ENCODE measurements at places on chromosomes 7 and 10.

GRCh38 chr10:98090822-98091221 is 43.6 kb upstream of the R3HCC1L start:
- DNase-seq = no peak

- DNase-seq = no peak
Observed at GRCh38 chr7:76369018-76369417, 10.2 kb upstream of the YWHAG start.

DNA sequence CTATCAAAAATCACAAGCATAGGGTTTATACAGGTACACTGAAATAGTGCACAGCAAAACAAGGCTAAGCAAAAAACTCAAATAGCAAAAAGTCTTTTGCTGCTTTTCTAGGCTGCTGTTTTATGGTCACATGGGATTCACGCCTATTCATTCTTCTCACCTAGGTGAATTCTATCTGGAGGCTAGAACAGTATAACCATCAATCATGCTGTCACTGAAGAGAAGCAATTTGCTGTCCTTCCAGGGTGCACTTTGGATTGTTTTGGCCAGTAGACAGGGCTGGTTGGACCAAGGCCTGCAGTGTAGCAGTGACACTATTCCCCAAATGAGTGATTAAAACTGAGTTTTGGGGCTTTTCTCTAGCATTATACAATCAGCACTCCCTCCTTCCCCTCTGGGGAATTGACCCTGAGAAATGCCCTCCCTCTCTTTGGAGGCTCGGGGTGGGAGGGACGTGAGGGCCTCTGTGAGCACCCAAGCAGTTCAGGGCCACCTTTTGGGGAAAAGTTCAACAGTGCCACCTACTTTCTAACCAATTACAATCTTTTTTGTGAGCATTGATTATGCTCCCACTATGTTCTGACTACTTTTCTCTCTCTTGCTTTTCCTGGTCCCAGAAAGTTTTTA is 16.2 kb upstream of the SND1 start:
- no peak for DNase-seq

DNA sequence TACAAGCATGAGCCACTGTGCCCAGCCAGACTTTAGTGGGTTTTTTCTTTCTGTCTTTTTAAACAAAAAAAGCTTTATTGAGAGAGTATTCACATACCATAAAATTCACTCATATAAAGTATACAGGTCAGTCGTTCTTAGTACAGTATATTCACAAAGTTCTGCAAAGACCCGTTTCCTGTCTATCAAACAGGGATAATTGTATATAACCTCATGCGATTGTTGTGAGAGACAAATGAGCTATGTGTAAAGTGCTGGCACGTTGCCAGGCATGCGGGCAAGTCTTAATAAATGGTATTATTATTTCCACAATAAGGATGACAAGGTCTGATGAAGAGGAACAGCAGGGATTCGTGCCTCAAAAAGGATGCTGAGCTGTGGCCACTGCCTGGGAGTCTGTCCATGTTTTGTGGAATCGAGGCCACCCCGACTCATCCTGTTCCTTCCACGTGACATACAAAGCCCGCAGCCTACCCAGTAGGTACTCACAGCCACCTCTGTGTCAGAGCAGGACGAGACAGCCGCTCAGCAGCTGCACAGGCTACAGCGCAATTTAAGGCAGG is 51.6 kb downstream of the SMKR1 start:
- DNase-seq = peak; percentile 12

GRCh38 chr7:92602352-92603088 is 12.3 kb upstream of the FAM133B start:
- no peak for DNase-seq

GRCh38 chr7:134780166-134780828 is 863 bp downstream of the CALD1 start:
- no peak for DNase-seq

- DNase-seq = peak; percentile 77
Observed at GRCh38 chr7:5421714-5422395, 1.8 kb downstream of the TNRC18 start.

- DNase-seq = no peak
Observed at GRCh38 chr7:112067632-112068540, 138.3 kb downstream of the DOCK4 start.

GRCh38 chr10:114453576-114453975 is 49.3 kb upstream of the AFAP1L2 start:
- DNase-seq = no peak

DNA sequence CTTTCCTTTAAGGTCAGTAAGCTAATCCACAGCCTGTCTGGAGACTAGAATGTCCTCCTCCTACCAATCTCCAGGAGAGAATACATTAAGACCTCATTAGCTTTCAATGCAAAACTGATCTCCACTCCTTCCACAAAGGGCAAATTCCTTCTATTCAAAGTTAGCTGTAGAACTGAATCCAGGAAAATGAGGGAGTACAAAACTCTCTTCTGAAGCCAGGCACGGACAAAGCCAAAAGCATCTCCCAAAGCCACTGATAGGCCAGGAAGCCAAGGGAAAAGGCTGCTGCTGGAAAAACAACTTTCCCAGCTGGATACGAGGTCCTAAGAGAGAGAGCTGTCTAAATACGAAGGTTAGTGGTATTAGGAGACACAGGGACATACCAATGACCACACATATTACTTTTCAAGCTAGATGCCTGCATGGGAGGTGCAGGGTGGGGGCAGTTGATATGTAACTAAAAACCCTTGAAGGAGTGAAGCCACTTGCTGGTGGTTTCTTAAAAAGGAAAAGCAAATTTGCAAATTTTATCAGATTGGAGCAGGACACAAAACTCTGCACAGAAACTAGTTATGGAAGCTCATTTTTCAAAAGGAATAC is 43.6 kb downstream of the MKX start:
- no peak for DNase-seq

DNA sequence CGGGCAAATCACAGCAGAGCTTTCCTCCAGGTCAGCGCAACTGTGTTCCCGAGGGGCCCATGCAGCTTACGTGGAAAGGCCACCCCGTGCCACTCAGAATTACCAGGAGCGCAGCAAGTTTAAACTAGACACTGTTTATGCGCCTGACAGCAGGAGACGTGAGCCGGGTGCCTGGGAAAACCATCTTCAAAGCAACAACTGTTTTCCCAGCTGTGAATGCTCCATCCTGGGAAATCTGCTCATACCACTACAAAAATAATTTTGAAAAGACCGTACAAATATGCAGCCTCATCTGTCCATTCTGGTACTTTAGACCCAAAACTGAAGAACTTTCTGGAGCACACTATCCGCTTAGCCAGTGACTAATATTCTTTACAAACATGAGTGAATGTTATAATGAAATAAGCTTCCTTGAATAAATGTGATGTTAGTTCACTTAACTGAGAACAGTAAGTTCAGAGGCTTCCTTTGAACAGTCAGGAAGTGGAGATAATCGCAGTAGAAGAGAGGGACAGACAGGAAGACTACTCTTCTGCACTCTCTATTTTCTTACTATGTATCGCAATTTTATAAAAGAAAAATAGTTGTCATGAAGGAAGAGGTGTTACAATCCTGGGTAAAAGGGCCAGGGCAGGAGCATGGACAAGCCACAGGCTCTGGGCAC is 16.7 kb downstream of the GPER1 start:
- no peak for DNase-seq

- DNase-seq = no peak
Observed at GRCh38 chr10:110834629-110835301, 37.0 kb upstream of the PDCD4 start.

- no peak for DNase-seq
Observed at GRCh38 chr10:33271969-33272583, 62.4 kb downstream of the NRP1 start.

GRCh38 chr7:97851683-97852082 is 20.5 kb downstream of the ASNS start:
- no peak for DNase-seq

DNA sequence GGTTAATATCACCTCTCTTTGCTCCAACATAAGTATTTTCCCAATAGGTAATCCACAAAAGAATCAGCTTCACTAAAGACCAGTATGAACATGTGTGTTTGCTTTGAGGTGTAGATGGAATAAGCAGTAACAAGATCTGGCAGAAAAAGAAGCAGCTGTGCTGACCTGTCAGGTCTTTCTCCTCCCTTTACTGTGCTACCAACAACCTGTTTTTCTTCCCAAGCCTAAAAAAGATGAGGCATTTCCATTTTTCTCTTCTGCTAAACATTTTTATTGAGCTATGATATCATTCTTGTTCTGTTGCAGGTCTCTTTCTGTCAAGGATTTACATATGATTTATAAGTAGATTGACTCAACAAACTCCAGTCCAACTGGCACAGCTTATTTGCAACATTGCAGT is 315.2 kb upstream of the GLI3 start:
- DNase-seq = no peak

GRCh38 chr7:100677308-100678267 is 4.0 kb downstream of the GNB2 start:
- no peak for DNase-seq

- no peak for DNase-seq
Observed at GRCh38 chr7:106611911-106612310, 49.0 kb downstream of the CCDC71L start.

DNA sequence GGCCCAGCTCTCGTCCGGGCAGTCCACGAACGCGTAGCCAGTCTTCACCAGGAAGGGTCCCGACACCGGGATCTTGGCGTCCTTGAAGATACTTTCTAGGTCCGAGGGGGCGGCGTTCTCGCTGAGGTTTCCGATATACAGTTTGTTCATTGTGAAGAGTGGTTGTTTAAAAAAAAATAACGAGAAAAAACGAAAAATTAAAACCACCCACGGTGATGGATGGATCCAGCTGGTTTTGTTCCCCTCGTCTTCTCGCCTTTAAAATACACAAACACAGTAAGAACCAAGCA is 385 bp downstream of the IGF2BP3 start:
- DNase-seq = no peak

DNA sequence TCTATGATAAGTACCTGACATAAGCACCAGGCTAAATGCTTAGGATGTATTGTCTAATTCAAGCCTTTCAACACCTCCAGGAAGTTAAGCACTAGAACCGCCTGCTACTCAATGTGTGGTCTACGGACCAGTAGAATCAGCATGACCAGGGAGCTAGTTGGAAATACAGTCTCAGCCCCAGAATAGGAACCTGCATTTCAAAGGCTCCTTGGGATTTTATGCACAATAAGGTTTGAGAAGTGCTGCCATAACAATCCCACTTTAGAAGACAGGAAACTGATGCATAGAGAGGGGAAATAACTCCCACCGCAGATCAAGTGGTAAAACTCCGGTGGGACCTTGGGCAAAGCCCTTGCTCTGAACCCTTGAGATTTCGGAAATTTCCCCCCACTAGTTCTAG is 8.8 kb upstream of the DUSP5 start:
- DNase-seq = no peak

Data from brain microvascular endothelial cell (primary cell).